Iris pigment epithelial cell (primary cell): ENCODE measurements at places on chromosomes 2 and 18.

DNA sequence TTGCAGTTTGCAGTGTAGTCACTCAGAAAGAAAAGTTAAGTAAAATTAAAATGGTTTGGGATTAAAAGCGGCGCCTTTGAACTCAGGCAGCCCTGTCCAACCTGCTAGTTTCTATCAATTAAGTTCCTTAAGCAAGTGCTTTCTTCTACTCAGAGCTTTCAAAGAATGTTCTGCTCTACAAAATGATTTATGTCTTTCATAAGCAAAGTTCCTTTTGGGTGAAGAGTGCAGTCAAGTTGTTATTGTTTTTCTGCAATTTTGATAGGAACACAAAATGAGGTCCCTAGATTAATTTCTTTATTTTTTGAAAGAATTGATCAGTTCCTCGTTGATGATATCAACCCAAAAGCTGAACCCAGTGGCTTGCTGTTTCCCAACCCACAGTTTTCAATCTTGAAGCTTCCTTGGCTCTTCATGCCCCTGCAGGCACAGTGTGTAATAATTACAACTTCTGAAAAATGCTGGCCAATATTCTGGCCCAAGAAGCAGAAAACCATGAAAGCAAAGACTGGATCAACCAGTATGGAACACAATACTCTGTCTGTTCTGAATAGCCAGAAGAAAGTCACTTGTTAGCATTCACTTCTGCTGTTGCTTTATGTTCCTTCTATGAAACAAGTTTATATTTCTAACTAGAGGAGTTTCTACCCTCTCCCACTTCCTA is 89.1 kb downstream of the TGIF1 start:
- no peak for DNase-seq

DNA sequence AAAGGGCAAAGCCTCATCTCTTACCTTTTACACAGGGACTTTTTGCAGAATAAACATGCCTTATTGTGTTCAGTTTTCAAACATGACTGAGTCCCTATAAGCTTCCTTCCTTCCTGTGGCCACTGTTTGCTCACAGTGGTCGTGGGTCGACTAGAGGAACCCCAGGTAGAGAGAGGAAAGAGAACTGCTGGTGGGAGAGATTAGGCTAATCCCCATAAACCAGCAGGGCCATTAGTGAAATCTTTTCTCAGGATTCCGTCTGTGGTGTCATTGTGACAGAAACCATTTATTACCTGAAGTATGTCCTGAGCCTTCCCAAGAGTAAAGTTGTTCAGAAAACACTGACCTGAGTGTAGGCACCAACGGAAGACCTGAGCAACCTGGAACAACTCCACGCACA is 21.3 kb upstream of the BOD1L2 start:
- no peak for DNase-seq

- DNase-seq = no peak
Observed at GRCh38 chr2:7673853-7674252, 756.6 kb downstream of the RNF144A start.

DNA sequence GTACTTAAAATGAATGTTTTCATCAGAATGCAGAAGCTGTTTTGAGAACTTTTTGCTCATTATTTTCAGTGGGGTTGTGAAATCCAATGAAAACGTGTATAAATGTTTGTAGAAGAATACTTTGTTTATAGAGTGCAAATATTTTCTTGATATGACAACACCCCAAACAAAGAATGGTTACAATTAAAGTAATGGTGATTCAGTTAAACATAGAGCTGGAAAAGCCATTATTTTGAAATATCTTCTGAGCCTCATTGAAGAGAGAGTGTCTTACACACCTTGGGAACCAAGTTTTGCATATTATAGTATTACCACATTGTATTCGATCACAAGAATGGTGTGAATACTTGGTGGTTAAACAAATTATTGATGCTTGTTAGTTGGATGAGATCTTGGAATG is 48.7 kb downstream of the SPTBN1 start:
- no peak for DNase-seq

- DNase-seq = peak; percentile 70
Observed at GRCh38 chr18:7617738-7618422, 50.8 kb downstream of the PTPRM start.

DNA sequence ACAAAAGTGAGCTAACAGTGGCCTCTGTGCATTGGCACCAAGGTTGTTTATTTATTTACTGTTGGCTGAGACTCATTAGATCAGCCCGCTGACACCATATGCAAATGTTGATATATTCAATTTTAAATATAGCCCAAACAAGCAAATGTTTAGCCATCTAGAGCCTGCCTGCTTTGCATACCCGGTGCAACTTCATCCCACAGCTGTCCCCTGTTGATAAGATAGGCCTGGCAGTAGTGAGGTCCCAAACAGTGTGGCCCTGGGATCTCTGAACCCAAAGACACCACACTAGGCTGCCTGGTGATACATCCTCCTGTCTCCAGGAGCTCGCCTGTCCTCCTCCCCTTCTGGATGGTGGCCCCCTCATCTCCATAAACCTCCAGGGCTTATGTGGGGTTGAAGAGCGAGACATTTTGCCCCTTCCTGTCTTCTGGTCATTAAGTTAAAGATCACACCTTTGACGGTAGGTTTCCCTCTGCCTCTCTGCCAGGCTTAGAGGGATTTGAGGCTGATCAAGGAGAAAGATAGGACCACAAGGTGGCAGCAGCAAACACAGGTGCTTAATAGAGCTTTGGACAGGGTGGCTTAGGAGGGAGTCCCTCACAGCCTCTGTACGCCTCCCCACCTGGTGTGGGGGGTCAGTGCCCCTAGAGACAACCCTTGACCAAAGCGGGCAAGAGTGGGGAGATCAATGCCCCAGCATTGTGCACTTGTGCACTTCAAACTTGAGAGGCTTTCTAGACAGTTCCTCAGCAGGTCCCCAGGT is 23.7 kb upstream of the MYO5B start:
- DNase-seq = peak; percentile 41

GRCh38 chr18:44818668-44819403 is 138.1 kb downstream of the SETBP1 start:
- DNase-seq = no peak

GRCh38 chr18:75378376-75379315 is 48.9 kb downstream of the SMIM21 start:
- no peak for DNase-seq

DNA sequence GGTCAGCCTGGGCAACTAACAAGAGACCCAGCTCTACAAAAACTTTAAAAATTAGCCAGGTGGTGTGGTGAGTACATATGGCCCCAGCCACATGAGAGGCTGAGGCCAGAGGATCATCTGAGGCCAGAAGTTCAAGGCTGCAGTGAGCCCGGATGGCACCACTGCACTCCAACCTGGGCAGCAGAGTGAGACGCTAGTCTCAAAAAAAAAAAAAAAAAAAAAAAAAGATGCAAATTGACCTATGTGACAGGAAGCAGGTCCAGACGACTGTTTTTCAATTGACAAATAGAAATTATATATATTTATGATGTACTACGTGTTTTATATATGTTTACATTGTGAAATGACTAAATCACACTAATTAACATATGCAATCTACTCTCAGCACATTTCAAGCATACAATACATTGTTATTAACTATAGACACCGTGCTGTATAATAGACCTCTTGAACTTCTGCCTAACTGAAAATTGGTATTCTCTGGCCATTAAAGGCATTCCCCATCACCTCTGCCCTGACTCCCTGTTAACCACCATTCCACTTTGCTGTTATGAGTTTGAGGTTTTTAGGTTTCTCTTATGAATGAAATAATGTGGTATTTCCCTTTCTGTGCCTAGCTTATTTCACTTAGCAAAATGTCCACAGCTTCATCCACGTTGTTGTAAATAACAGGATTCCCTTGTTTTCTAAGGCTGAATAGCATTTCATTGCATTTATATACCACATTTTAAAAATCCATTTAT is 32.4 kb upstream of the MGAT4A start:
- DNase-seq = no peak

DNA sequence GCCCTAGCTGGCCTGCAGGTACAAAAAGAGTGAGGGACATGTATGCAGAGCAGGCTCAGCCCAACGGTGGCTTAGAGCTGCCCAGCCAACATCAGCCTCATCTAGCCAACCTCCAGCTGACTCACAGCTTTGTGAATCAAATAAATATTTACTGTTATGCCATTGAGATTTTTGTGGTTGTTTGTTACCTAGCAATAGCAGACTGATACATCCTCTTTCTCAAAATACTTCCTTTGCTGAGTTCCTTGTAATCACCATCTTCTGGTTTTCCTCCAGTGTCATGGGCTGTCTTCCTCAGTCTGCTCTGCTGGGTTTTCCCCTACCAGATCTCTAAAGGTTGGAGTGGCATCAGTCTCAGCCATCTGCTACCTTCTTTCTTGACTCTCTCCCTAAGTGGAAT is 126.6 kb upstream of the SLC1A4 start:
- DNase-seq = no peak

- DNase-seq = no peak
Observed at GRCh38 chr2:23850564-23851256, 76.2 kb downstream of the ATAD2B start.

DNA sequence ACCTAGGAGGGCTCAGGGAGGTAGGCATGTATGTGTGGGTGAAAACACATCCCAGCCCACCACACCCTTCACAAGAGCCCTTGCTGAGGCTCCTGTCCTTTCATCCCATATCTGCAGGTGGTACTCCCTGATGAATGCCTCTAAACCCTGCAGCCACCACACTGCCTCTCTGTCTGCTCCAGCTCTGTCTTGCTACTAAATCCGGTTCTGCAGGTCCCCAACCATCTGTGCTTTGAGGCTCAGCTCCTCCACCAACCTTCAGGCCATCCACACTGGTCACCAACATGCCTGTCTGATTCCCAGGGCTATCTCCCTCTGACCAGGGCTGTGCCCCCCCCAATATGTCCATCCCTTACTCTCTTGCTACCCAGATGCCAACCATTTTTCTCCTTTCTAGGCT is 92.7 kb downstream of the BIN1 start:
- DNase-seq = no peak

DNA sequence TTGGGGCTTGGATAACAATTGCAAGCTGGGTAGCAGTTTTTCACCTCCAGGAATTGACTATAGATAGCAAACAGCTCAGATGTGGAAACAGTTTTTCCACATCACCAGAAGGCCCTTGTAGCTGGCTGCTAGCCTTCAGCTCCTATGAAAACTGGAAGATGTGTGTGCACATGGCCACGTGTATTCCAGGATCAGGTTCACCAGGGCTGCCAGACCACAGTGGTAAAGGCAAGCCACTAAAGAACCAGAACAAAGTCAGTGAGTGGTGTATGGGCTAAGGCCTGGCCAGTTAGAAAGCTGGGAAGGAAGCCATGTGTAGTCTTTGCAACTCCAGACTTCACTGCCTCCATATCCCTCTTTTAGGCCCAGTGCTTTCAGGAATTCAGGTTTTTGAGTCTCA is 12.9 kb downstream of the LRRTM1 start:
- DNase-seq = no peak

GRCh38 chr2:201985728-201986462 is 47.8 kb upstream of the FZD7 start:
- no peak for DNase-seq

DNA sequence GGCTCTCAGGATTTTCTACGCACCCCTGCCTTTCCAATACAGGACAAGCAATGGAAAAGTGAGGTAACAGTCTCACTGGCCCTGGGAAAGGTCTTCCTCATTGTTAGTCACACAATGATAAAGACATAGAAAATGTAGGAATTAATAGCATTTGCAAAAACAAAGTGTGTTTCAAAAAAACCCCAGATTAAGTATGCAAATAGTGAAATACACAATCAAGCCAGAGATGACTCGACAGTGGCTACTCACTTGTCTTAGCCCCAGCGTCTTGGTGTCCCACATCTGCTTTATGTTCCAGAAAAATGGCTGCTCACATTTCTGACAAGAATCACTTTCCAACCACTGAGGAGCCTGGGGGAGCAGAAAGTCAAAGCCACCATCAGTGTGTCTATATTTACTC is 47.0 kb upstream of the AP1S3 start:
- DNase-seq = peak; percentile 29

GRCh38 chr2:157076526-157077161 is 180.9 kb upstream of the GALNT5 start:
- no peak for DNase-seq

- no peak for DNase-seq
Observed at GRCh38 chr2:154707994-154708575, 9.6 kb downstream of the KCNJ3 start.

DNA sequence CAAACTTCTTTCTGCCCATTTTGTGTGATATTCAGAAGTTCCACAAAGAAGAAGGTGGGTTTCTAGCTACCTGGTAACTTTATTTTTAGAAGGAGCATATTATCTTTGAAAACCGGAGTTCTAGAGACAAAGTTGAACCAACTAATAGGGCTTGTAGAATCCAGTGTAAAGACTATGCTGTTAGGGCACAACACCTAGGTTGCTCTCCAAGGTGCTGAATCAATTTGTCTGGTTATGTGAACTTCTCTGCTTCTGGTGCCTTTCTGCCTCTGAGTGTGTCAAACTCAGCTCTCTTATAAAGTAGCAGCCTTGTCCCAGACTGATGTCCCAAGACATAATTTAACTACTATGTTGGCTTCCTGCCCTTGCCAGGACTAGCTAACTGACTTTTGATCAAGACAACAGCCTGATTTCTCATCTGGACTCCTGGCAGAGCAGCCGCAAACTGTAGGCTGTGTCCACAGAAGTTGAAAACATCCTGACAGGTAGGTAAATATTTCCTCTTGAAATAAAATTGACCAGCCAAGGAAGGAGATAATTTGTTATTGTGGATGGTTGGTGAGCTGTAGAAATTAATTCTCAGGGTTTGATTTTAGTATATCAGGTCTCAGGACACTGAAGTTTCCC is 119.4 kb downstream of the CYRIA start:
- peak; percentile 29 for DNase-seq

GRCh38 chr2:26463244-26464192 is 14.4 kb downstream of the OTOF start:
- DNase-seq = no peak

DNA sequence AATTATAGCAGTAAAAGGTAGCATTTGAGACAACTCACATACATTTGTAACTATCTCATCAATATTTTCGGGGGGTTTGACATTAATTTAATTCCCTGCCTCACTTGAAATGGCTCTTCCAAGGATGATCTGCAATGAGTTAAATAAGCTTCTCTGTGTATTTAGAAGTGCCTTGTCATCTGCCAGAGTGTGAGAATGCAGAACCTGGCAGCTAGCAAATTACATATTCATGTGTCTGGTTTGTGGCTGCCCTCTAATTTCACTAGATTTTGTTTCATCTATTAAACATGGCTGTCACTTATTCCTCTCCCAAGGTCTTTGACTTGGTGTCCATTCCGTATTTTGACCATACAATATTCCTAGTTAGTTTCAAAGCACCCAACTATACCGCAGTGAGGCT is 158.3 kb upstream of the CAVIN2 start:
- no peak for DNase-seq

- DNase-seq = no peak
Observed at GRCh38 chr2:105877945-105878344, 133.2 kb downstream of the NCK2 start.

DNA sequence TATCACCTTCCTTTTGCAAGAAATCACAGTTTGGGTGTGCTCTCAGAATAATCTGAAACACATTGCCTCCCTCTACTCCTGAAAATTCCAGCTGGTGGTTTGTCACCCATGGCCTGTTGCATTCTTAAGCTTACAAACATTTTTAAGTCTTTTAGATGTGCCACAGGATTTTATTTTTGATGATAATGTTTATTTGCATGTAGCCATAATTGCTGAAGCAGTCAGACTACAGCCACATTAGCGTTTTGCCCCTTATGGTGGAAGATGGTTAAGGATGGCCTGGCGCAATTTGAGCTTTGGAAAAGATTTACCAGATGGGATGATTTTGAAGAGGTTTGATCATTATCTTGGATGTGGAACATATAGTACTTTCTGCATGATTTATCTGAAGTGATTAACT is 439.5 kb downstream of the MEIS1 start:
- peak; percentile 47 for DNase-seq
